Stimulated activated CD8-positive, alpha-beta memory T cell treated with anti-CD3 and anti-CD28 coated beads, Interleukin-4, amount 100 ng/mL, for 4 hours (primary cell): ENCODE measurements at places on chromosomes 12 and 14.

DNA sequence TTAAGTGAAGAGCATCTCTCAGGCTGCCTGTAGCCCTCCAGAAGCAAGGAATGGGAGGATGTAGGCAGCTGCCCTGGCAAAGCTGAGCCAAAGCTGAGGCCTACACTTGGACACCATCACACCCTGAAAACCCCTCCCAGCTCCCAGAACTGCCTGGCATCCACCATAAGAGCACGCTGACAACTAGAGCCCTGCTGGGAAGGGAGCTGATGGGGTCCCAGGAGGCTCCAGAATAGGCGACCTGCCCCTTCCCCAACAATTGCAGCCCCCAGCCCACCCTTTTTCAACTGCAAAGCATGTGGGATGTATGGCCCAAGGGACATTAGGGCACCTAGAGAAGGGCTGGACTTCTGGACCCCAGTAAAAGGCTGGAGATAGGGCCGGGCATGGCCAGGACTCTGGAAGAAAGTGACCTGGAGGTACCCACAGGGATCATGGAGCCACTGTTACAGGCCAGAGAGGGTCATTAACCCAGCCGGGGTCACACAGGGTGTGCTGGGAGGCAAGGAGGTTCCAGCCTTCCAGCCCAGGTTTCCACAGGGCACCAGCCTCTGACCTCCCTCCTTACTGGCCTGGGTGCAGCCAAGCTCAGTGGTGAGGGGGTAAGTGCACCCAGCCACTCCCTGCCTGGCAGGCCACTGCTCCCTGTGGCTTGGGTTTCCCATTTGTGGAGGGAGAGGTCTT is 27.8 kb downstream of the FAM222A start:
- no peak for DNase-seq

- no peak for DNase-seq
These were observed 30.1 kb upstream of the CERS5 start for GRCh38 chr12:50197297-50197727.

- DNase-seq, result no peak
These were observed 24.8 kb downstream of the CLSTN3 start for GRCh38 chr12:7154901-7155470.

GRCh38 chr12:78530100-78530765 is 334.3 kb upstream of the SYT1 start:
- no peak for DNase-seq

- DNase-seq, result no peak
These were observed 28.3 kb upstream of the PPP2R5C start for GRCh38 chr14:101733211-101733610.

- DNase-seq, result no peak
These were observed 17.2 kb upstream of the PRMT8 start for GRCh38 chr12:3473844-3474243.

- no peak for DNase-seq
These were observed 37.4 kb downstream of the DIO3 start for GRCh38 chr14:101598571-101599233.

DNA sequence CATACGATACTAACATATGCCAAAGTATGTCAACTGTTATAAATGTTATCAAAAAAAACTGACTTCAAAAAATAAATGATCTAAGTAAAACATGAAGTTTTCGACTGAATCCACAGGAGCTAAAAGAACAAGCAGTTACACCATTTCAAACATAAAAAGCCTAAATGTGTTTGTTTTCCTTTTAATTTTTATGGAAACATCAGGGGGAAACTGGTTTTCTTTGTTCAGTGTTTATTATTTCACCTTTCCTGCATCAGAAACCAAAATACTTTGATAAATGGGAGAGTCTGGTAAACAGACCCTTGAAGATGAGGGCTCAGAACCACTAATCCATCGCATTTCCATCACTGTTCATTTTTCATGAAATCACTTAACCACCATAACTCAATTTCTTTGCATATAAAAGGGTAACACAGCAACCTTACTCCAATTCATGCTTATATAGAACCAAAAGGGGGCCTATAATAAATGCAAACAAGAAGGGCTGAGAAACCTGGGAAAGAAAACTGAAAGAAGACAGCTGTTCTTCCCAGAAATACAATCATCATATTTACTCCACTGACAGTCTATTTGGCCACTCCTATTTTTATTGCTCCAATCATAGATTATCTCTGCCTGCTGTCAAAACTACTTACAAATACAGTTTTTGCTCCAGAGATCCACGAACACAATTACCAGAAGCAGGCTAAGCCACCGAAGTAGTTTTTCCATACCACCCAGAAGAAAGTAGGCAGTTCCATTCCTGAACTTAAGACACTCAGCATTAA is 17.0 kb downstream of the FGD6 start:
- DNase-seq, result no peak

DNA sequence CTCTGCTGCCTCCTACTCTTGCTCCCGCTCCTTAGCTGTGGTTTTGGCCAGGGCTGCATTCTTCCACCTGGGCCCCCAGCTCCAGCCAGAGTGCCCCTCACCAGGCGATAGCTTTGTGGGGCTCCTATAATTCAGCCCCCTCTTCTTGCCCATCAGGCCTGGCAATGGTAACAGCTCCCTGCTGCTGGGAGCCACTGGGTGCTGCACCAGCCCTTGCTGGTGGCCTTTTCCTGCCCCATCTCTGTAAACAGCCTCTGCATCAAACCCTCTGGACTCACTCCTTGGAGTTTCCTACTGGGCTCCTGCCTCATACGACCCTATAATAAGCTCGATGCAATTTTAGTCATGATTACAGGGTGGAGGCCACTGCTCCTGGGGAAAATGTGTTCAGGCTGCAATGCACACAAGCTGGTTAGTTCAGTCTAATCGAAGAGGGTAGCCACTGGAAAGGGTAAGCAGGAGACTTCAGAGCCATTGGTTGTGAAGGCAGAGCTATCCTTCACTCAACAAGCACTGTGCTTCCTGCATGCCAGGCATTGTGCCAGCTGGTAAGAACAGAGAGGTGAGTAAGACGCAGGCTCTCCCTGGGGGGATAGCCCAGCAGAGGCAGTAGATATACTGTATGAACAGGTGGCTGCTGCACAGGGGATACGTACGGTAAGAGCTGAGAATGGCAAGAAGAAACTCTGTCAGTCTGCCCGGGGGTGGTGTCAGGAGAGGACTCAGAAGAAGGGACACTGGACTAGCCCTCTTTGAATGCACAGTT is 24.7 kb downstream of the CLMN start:
- DNase-seq, result no peak

DNA sequence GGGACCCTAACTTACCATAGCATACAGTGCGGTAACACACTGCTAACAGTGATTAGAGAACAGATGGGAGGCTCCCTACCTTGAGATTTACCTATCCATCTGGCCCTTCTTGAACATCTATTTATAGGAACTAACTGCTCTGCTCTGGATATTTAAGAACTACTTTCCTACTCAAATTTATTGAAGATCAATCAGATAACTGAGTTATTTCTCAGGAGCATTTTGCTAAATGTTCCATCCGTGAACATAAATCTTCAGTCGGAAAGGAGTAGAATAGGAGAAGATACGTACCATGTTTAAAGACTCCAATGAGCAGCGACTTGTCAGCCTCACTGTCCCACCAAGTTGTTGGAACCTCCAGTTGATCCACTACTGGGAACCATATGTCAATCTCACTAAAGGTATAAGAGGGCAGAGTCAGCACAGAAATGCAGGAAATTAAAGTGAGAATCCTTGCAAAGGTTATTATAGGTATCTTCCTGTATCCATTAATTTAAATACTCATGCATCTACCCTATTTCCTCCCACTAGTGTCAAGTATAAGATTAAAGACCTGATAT is 15.6 kb upstream of the SUPT16H start:
- DNase-seq, result no peak

DNA sequence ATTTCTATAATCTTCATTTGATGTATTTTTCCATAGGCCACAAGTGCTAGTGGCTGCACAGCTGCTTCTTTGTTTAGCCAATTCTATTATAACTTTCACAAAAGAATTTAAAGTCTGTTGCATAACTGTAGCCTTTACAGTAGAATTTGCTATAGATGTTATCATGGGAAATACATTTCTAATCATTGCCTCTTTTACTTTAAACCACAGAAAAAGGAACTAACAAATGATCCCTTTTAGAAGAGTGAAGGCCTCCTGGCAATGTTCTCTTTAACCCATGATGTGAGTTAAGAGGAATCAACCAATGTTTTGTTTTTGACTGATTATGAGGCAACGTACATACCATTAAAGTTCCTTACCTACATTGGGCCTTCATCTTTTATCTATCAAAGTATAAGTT is 68.8 kb downstream of the RPL10L start:
- DNase-seq, result no peak

DNA sequence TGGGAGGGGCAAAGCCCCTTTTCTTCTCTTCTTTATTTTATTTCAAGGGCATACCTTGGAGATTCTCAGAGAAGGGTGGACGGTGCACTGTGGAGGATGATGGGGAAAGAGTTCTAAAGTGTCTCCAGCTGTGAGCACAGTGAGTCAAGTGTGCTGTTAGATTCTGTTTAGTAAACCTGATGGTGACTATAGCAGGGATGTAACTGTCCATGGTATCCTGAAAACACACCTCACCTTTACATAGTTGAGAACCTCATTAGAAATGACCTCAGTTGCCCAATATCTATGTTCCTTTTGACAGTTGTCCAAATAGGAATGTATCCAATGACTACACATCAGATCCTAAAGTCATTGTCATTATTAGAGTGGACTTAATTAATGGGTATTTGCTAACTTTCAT is 38.0 kb downstream of the CNTN1 start:
- no peak for DNase-seq

- DNase-seq, result no peak
These were observed 37.9 kb downstream of the RAD9B start for GRCh38 chr12:110540048-110540447.

GRCh38 chr12:15698377-15698871 is 90.8 kb downstream of the EPS8 start:
- no peak for DNase-seq

GRCh38 chr14:89466484-89466883 is 49.5 kb upstream of the FOXN3 start:
- peak; percentile 38 for DNase-seq

GRCh38 chr12:88496891-88497371 is 83.3 kb downstream of the KITLG start:
- no peak for DNase-seq

DNA sequence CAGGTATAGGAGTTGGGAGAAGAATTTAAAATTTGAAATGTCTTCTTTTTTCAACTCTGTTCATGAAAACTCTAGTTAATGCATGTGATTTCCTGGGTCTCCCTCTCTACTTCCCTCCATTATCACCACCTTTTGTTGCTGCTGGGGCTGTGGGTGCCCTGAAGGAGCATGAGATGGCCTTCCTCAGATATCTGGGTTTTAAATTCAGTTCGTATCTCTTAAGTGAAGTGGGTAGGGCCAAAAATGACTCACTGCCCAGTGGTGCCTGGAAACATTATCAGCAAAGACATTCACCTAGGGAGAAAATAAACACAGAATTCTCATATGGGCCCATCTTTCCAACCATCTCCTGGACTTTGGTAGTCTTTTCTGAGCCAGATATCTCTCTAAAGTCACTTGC is 234.9 kb upstream of the PLEKHG7 start:
- no peak for DNase-seq

DNA sequence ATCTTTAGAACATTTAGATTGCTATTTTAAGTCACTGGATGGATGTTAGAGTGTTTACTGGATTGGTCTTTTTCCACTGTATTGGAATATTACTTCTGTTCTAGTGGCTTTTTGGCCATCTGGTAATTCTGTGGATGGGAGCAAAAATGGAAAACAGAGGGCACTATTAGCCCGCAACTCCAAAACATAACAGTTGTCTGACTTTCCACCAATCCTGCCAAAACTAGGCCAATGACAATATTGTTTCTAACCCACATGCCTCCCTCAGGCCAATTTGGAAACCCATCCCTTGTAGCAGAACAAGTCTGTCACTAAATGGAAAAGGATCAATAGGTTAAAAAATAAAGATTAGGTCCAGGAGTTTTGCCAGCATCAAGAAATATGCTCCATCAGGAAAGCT is 97.8 kb downstream of the ETNK1 start:
- no peak for DNase-seq

DNA sequence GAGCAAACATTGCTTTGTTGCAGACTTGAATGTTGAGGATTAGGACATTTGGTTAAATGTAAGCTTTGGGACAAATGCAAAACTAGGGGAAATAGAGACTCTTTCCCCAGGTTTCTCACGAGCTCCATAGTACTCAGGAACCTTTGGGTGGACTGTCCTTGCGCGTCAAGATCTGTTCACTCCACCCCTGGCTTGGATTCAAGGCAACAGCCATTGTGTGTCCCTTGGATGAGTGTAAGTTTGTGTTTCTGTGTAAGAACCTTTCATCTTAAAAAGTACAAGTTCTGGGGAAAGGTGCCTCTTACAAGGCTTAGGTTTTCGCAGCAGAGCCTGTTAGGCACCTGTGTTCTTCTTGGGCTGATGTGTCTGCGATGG is 3.7 kb downstream of the SUSD6 start:
- DNase-seq, result no peak

- DNase-seq, result no peak
These were observed 6.8 kb upstream of the TWF1 start for GRCh38 chr12:43812926-43813325.

DNA sequence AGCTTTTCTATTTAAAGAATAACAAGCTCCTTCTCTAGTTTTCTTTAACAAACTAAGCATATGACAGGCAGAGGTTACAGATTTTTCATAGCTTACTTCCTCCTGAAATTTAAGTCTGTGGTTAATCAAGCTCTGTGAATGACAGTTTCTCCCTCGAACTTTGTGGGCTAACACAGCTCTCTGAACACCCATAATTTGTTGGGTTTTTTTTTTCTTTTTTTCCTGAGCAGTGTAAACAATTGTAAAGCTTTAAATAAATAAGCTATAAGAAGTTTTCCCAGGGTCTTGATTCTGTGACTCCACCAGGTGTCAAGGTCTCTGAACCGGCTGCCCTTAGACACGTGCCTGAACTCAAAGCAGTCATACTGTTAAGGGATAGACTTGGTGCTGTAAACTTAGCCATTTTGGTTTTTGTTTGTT is 128.1 kb upstream of the AMIGO2 start:
- DNase-seq, result no peak

- no peak for DNase-seq
These were observed 291.9 kb downstream of the FUT8 start for GRCh38 chr14:65704437-65704836.

DNA sequence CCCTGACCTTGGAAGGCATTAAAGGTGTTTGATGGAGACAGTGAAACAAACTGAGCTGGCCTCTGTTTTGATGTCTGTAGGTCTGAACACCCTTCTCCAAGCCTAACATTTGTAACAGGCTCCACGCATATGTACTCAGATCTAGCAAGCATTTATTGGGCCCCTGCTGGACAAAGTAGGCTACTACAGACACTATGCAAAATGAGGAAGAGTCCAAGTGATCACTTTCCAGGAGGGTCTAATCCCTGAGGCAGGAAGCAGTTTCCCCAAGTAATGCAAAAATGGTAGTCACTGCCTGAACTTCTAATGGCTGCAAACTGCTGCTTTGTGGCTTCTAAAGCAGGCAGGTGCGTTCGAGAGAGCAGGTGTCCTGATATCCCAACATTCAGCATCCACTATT is 405.8 kb downstream of the MED13L start:
- no peak for DNase-seq

GRCh38 chr12:112635036-112635435 is 156.5 kb upstream of the RPH3A start:
- no peak for DNase-seq

- no peak for DNase-seq
These were observed 33.2 kb downstream of the NCKAP5L start for GRCh38 chr12:49794811-49795653.

GRCh38 chr12:22310709-22311108 is 23.8 kb downstream of the ST8SIA1 start:
- DNase-seq, result no peak

GRCh38 chr12:105449431-105449830 is 118.9 kb downstream of the C12orf75 start:
- no peak for DNase-seq
